Aortic smooth muscle cell (primary cell): ENCODE measurements at places on chromosomes 1 and 21. TPM values are rescaled to one million over a fixed set of nuclear protein-coding genes. Genes with fewer than 3 reads are reported as not detected.

The GPR61 gene
- 0.13 and 0.37 TPM in 2 replicates for total RNA-seq

The KLHL12 gene
- total RNA-seq: 33.4 and 33.8 TPM in 2 replicates

The GBP3 gene
- 9.0 and 76.3 TPM in 2 replicates for total RNA-seq

The CNIH3 gene
- total RNA-seq: 3.4 and 4.9 TPM in 2 replicates

The GART gene
- 54.4 and 65.1 TPM in 2 replicates for total RNA-seq

The RGS16 gene
- 0.40 and 0.87 TPM in 2 replicates for total RNA-seq

The ASPM gene
- total RNA-seq: 24.3 and 32.5 TPM in 2 replicates

The ARMH1 gene
- 0.37 and 0.92 TPM in 2 replicates for total RNA-seq

The LRRC42 gene
- 17.3 and 21.1 TPM in 2 replicates for total RNA-seq
